ENCODE measurements at places on chromosomes 2 and 18. TPM values are rescaled to one million over a fixed set of nuclear protein-coding genes. Genes with fewer than 3 reads are reported as not detected.

The CAPN14 gene
- under 0.01 TPM for total RNA-seq

DNA sequence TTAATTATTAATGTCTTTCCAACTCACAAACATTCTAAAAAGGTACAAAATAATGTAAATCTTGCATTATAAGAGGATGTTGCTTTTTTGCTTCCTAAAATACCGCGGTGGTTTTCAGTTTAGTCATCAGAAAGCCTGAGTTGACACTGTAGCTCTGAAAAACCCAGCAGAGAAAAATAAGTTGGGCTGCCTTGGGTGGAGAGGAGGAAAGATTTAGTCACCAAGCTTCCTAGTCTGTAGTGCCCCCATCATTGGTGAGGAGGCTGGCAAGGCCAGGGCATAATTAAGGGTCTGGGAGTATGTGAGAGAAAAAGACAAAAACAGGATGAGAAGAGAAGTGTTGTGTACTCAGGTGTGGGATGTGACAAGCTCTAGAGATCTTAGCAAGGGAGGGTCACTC lies 5.7 kb downstream of the PTPRM start:
- DNase-seq = no peak

DNA sequence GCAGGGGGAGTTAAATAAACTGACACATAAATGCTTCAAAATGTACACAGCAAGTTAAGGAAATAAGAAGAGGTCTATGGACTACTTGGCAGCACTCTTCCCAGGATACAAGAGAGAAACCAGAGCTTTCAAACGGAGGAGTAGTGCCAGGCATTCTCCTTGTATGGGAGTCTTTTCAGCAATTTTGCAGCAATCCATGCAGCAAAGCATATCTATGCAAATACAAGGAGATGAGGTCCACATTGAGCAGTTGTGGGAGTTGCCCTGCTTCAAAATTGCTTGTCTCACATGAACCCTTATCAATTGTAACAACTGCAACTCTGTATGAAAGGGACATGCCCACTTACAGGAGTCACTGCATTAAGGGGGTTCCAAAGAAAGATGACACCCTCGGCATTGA lies 37.8 kb downstream of the SCN9A start:
- DNase-seq = no peak

The CHRND gene
- total RNA-seq = not detected
